ENCODE measurements at places on chromosomes 12 and 14.

- DNase-seq, result no peak
These were observed 91.2 kb downstream of the RGS6 start for GRCh38 chr14:72023128-72024042.

DNA sequence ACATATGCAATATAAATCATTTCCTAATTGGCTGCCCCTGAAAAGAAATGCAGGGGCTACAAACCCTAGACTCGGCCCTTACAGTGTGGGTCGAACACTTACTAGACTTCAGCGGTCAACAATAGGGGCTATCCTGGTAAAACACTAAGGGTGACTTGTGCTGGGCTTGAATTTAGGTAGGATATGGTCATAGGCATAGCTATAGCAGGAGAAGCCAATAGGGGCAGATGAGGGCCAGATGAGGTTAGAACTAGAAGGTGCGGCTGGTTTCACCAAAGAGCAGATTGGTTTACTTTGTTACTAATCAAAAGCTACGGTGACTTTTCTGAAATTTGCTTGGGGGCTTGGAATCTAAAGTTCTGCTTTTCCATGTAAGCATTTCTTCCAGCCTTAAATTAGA lies 282.3 kb upstream of the DIO2 start:
- no peak for DNase-seq

DNA sequence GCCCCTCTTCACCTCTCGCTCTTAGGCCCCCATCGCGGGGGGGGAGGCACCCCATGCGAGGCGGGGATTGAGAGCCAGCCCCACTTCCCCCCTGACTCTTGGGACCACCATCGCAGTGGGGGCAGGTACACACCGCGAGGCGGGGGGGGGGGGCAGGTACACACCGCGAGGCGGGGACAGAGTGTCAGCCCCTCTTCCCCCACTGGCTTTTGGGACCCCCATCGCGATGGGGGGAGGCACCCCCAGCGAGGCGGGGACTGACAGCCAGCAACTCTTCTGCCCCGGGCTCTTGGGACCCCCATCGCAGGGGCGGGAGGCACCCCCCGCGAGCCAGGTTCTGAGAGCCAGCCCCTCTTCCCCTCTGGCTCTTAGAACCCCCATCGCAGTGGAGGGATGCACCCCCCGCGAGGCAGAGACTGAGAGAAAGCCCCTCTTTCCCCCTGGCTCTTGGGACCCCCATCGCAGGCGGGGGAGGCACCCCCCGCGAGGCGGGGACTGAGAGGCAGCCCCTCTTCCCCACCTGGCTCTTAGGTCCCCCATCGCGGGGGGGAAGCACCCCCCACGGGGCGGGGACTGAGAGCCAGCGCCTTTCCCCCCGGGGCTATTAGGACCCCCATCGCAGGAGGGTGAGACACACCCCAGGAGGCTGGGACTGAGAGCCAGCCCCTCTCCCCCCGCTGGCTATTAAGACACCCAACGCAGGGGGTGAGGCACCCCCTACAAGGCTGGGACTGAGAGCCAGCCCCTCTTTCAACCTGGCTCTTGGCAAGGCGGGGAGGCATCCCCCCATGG lies 196.5 kb upstream of the PZP start:
- DNase-seq, result peak; percentile 41

DNA sequence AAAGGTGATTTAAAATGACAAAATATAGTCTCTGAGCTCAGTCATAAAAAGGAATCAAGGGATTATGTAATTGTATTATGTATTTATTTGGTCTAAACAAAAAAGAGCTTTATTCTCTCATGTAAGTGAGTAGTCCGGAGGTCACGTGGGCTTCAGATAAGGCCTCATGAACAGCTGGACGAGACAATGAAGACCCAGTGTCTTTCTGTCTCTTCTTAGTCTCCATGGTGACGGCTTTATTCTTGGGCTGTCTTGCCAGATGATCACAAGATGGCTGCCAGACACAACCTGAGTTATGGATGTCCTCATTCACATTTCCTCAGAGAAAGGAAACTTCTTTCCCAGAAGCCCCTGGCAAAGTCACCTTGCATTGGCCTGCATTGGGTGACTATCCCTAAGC lies 98.6 kb downstream of the ARF6 start:
- no peak for DNase-seq

GRCh38 chr12:97408363-97408762 lies 54.2 kb upstream of the RMST start:
- no peak for DNase-seq
